Caki2 (cell line): ENCODE measurements at places on chromosomes 3 and 15. TPM values are rescaled to one million over a fixed set of nuclear protein-coding genes. Genes with fewer than 3 reads are reported as not detected.

NECTIN3 gene
- 33.0 and 34.3 TPM in 2 replicates for total RNA-seq

CERS3 gene
- not detected in 2 replicates for total RNA-seq

RHCG gene
- not detected in 2 replicates for total RNA-seq

APH1B gene
- total RNA-seq: 3.5 and 5.1 TPM in 2 replicates

DNA sequence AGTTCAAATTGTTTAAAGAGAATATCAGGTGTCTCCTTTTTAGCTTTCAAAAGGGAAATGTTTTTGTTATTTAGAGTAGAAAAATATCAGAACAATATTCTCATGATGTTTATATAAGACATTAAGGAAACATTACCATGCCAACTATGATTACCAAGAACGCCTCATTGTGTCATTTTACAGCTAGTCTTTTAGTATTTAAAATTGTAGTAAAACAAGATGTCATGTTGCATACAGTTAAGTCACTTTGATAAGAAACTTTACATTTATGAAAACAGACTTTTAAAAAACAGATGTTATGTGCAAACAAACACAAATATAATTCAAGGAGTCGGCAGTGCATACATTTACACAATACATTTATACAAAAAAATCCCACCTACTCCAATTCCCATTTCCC, 4.4 kb downstream of the PLSCR4 start:
- DNase-seq: no peak

GRCh38 chr3:186986406-186986805, 56.1 kb downstream of the ST6GAL1 start:
- DNase-seq: no peak

DNA sequence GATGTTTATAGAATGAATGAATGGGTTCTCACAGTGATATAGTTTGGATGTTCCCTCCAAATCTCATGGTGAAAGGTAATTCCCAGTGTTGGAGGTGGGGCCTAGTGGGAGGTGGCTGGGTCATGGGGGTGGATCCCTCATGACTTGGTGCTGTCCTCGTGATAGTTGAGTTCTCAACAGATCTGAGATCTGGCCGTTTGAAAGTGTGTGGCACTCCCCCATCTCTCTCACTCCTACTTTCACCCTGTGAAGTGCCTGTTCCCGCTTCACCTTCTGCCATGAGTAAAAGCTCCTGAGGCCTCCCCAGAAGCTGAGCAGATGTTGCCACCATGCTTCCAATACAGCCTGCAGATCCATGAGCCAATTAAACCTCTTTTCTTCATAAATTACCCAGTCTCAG, 170.8 kb upstream of the LINGO1 start:
- no peak for DNase-seq

DNA sequence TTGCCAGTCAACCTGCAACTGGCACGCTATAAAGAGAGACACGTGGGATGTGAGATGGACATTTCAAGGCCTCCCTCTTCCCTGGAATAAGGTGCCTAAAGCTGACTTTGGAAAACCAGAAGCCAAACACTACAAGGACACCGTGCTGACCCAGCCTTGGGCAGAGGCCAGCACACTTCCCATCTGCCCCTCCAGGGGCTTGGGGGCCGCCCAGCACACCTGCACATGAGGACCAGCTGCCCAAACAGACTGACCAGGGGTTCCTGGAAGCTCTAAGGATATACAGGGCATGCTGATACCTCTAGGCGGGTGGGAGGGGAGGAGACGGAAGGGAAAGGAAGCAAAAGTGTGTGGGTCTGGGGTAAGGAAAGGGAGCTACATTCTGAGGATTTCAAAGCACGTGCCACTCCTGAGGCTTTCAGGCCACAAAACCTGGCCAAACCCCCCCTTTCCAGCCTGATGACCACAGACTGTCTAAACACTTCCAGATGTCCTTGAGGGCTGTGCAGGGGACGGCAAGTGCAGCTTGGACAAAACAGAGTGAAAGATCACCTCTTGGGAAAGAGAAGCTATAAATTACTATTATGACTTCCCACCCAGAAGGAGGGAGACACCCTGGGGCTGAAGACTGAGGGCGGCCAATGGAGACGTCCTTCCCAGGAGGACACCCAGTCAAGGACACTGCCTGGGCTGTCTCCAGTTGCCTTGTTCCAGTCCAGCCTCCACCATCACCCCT, 57.9 kb downstream of the ADCY5 start:
- DNase-seq: no peak

DNA sequence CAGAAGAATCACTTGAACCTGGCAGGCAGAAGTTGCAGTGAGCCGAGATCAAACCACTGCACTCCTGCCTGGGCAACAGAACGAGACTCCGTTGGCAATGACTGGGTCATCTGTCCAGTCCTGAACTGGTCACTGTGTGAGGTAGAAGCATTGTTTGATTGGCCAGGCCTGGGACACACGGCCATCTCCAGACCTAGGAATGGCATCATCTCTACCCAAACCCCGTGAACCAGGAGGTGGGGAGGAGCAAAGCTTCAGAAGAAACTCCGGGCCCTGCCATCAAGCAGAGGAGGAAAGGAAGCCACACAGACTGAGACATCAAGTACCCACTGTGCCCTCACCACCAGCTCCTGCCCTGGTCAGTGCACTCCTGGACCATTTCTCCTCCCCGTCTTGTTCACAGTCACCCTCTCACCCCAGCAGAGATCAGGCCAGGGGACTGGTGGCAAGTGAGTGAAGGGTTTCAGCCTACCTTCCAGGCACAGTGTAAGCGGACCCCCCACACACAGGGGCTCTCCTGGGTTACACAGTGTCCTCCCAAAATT, 31.6 kb downstream of the GOLGA6L2 start:
- DNase-seq: no peak
